ENCODE measurements at places on chromosomes 1 and 21. TPM values are rescaled to one million over a fixed set of nuclear protein-coding genes. Genes with fewer than 3 reads are reported as not detected.

PLPP3 gene
- total RNA-seq = 14.7 TPM

AADACL4 gene
- total RNA-seq = not detected

SV2A gene
- total RNA-seq = 19.4 TPM

ROR1 gene
- total RNA-seq = 10.3 TPM

ADGRB2 gene
- 14.2 TPM for total RNA-seq

Measured in fibroblast of villous mesenchyme (primary cell).